ENCODE measurements at places on chromosomes 13 and 19.

DNA sequence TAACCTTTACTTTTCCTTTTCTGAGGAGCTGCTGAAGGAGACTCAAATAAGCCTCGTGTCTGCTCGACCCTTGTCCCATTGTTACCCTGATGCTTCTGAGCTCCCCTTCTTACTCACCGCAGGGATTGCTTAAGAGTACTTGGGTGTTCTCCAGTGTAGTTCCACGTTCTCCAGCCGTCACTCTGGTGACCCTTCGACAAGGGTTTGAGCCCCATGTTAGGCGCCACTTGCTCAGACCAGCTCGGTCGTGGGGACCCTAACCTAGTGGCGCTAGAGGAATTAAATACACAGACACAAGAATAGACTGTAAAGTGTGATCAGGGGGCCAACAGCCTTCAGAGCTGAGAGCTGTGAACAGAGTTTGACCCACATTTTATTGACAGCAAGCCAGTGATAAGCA lies 10.3 kb downstream of the ZNF480 start:
- DNase-seq = no peak

- no peak for DNase-seq
These were observed 904.3 kb downstream of the DIAPH3 start for GRCh38 chr13:59259165-59260000.

DNA sequence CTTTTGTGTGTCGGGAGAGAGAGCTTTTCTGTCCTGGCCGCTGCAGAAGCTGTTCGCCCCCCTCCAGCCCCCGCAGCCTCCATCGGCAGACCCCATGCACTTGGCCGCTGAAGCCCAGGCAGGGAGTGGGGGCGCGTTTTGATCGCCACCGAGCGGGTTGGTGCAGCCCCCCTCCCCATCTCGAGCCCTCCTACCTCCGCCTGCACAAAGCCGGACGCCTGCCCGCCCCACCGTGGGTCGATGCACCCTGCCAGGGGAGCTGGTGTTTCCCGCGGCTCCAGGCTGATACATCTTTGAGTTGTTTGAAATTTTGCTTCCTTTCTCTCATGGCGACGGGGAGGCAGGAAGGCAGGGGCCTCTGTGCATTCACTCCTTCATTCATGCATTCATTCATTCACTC lies 16.4 kb upstream of the ONECUT3 start:
- no peak for DNase-seq

DNA sequence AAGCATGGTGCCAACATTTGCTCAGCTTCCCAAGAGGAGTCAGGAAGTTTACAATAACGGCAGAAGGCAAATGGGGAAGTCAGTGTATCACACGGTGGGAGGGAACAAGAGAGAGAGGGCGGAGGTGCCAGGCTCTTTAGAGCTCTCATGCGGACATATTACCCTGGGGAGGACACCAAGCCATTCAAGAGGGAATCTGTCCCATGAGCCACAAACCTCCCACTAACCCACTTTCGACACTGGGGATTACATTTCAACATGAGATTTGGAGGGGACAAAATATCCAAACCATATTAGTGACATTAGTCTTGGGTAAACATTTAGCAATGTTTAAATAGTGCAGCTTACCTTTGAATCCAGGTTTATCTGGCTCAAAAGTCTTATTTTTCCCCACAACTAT lies 69.9 kb downstream of the SLAIN1 start:
- DNase-seq = no peak

- no peak for DNase-seq
These were observed 113.6 kb downstream of the RNF17 start for GRCh38 chr13:24877531-24877930.

GRCh38 chr13:38826182-38826813 lies 139.4 kb downstream of the FREM2 start:
- DNase-seq = no peak
